ENCODE measurements at places on chromosomes 16 and 17. TPM values are rescaled to one million over a fixed set of nuclear protein-coding genes. Genes with fewer than 3 reads are reported as not detected.

- DNase-seq, result no peak
- no peaks in the 10 kb centered on the region for H3K36me3 ChIP-seq
- no peak overlapping the region for H3K4me3 ChIP-seq
- H3K27me3 ChIP-seq, result no peaks in the 10 kb centered on the region
- H3K27ac ChIP-seq, result no peak overlapping the region
- H3K4me1 ChIP-seq, result peaks cover 12% of the 10 kb centered on the region
These were observed 65.9 kb upstream of the SDK2 start for GRCh38 chr17:73710095-73710592.

- H3K27me3 ChIP-seq, result no peaks in the 10 kb centered on the region
- DNase-seq, result peak; percentile 52
- no peak overlapping the region for H3K4me3 ChIP-seq
- peaks cover 11% of the 10 kb centered on the region for H3K4me1 ChIP-seq
- no peaks in the 10 kb centered on the region for H3K36me3 ChIP-seq
These were observed 62.7 kb downstream of the TEX2 start for GRCh38 chr17:64200080-64201032.

DNA sequence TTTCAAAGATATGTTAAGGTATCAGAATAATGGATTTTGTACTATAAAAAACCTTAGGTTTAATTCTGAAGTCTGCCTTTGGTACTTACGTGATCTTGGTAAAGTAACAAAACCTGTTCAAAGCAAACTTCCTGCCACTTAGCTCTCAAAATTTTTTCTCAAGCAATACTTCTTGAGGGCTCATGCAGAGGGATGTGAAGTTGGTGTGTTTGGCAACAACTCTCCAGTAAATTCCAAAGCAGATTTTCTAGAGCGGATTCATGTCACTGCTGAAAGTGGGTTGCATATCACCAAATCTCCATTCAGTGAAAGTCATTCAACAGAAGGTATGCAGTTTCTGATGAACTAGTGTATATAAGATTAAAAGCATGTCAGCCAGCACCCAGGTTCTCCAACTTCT, 856.7 kb downstream of the CDH8 start:
- no peak overlapping the region for H3K4me3 ChIP-seq
- DNase-seq, result no peak
- no peaks in the 10 kb centered on the region for H3K27me3 ChIP-seq
- H3K4me1 ChIP-seq, result no peaks in the 10 kb centered on the region
- H3K27ac ChIP-seq, result no peak overlapping the region

GRCh38 chr16:85193115-85193493, 80.8 kb upstream of the CIBAR2 start:
- no peaks in the 10 kb centered on the region for H3K36me3 ChIP-seq
- no peaks in the 10 kb centered on the region for H3K27me3 ChIP-seq
- H3K27ac ChIP-seq, result no peak overlapping the region
- peaks cover 30% of the 10 kb centered on the region for H3K4me1 ChIP-seq
- no peak for DNase-seq

DNA sequence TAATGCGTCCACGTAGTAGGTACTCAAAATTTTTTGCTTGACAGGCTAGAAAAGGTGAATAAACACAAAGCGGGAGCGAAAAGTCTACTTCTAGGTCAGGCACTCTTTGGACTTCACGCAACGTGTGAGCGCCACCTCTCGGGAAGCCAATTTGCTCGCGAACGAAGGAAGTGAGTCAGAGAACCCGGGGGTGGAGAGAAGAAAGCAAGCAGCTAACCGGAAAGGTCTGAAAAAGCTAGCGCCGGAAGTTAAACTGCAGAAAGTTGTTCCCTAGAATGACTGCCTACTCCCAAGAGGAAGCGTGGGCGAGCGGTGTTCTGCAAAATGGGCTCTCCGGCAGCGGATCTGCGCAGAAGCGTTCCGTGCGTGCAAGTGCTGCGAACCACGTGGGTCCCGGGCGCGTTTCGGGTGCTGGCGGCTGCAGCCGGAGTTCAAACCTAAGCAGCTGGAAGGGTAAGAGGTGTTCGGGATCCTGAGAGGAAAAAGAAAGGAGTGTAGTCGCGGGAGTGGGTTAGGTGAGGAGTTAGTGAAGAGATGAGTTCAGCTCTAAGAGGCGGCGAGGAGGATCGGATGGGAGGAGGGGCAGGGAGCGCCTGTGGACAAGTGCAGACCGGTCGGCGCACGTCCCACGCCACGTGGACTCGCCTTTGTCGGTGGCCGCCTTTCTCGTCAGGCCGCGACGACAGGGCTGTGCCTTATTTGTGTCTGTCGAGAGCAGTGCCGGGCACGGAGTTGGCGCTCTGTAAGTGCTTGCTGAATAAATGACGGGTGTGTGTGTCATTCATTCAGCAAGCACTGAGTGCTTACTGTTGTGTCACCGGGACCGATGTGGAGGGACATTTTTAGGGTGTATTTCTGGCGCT, at the start of gene NME1:
TSS of gene NME1 (plus strand) at position 350 of the 863 bp plus-strand sequence. CDS start 2,096 bp downstream, outside the sequence.
- no peaks in the 10 kb centered on the region for H3K36me3 ChIP-seq
- no peaks in the 10 kb centered on the region for H3K27me3 ChIP-seq
- peaks cover 24% of the 10 kb centered on the region for H3K4me1 ChIP-seq
- peak within 1 kb of the TSS; percentile 76 for H3K4me3 ChIP-seq
- peak within 1 kb of the TSS; percentile 95 for H3K27ac ChIP-seq
- peak; percentile 100 for DNase-seq

DNA sequence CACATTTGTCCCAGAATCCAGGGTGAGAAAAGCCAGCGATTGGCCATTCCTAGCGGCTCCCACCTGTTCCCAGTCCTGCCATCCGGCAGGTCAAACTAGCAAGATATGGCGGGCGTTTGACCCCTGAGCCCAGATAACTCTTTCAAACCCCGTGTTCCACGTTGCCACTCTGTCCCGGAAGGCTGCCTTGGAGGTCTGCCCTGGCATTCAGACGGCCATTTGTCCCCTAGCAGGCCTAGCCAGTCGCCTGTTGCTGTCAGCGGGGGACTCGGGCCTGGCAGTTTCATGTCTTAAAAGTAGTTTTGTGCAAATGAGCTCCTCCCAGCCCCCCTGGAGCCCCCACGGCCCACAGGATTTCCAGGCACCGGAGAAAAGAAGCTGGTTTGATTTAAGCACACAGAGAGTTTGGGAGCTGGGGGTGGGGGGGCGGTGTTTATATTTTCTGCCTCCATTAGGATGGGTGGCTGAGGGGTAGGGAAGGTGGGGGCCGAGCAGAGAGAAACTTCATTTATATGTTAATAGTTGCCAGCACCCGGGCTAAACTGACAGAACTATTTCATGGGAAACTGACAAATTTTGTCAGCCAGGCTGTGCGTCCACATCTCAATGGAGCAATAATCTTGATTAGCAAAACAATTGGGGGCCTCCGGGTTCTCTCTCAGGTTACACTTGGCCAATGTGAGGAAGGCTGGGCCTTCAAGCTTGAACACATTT, 240.9 kb upstream of the SALL1 start:
- DNase-seq, result no peak
- H3K4me3 ChIP-seq, result no peak overlapping the region
- H3K4me1 ChIP-seq, result peaks cover 13% of the 10 kb centered on the region
- peak overlapping the region; percentile 58 for H3K27ac ChIP-seq

DNA sequence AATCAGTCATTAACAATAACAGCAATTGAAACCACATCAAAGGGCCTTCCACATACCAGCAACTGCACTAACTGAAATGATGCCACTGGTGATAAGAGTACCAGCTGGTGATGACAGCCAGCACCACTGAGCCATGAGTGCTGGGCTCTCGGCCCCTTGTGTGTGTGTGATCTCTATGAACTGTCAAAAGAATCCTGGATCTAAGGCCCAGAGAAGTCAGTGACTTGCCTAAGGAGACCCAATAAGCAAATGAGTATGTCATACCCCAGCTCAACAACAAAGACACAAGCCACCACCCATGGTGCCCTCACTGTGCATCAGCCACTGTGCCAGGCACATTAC, 220.9 kb downstream of the ZNF423 start:
- DNase-seq, result peak; percentile 58
- H3K4me3 ChIP-seq, result no peak overlapping the region
- no peaks in the 10 kb centered on the region for H3K36me3 ChIP-seq
- no peak overlapping the region for H3K27ac ChIP-seq

DNA sequence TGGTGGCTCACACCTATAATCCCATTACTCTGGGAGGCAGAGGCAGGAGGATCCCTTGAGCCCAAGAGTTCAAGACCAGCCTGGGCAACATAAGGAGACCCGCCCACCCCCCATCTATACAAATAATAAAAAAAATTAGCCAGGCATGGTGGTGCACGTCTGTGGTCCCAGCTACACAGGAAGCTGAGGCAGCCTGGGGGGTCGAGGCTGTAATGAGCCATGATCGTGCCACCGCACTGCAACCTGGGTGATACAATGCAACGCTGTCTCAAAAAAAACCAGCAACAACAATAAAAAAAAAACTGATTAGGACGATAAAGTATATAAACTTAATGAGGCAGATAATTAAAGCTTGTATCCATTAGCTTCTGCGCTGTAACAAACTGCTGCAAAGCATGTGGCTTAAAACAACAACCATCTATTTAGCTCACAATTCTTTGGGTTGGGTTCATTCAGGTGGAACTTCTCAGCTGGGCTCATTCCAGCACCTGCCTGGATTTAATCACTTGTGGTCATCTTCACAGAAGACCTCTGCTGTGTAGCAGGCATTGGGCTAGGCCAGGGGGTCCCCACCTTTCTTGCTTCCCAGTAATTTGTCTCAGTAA, 45.8 kb downstream of the LCMT1 start:
- no peak for DNase-seq
- no peaks in the 10 kb centered on the region for H3K4me1 ChIP-seq
- H3K27ac ChIP-seq, result no peak overlapping the region
- H3K4me3 ChIP-seq, result no peak overlapping the region

DNA sequence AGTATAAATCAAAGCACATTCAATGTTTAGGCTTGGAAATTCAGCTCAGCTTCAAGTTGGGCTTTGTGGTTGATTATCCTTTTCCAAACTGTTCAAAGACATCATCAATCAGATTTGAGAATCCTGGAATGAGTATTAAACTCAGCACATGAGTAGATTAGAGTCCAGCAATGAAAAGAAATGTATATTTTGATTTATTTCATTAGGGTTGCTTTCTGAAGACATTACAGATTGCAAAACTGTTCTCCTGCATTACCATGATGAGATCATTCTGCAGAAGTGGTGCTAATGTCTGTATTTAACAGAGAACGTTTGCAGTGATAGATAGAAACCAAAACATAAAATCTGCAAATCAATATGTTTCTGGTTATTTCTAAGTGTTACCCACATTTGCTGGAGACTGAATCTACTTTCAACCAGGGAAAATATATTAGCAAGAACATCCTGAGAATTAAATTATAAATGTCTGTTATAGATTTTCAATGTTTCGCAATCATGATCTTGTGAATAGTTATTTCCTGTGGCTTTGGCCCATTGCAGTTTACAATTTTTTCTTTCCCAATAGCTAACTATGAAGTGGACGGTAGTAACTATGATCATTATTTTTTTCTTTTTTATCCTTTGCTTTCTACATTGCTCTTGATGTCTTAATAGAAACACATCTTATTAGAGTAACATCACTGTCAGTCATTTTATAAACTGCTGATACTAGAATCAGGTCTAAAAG, 1125.7 kb upstream of the GOT2 start:
- no peaks in the 10 kb centered on the region for H3K27me3 ChIP-seq
- DNase-seq, result no peak
- no peak overlapping the region for H3K27ac ChIP-seq
- H3K4me3 ChIP-seq, result no peak overlapping the region
- H3K4me1 ChIP-seq, result no peaks in the 10 kb centered on the region

The CES5A gene
- total RNA-seq, result not detected

The CD300LF gene
- 0.49 TPM for total RNA-seq

The GCGR gene
- total RNA-seq, result not detected
